ENCODE measurements at places on chromosomes 1 and 21. TPM values are rescaled to one million over a fixed set of nuclear protein-coding genes. Genes with fewer than 3 reads are reported as not detected.

DNA sequence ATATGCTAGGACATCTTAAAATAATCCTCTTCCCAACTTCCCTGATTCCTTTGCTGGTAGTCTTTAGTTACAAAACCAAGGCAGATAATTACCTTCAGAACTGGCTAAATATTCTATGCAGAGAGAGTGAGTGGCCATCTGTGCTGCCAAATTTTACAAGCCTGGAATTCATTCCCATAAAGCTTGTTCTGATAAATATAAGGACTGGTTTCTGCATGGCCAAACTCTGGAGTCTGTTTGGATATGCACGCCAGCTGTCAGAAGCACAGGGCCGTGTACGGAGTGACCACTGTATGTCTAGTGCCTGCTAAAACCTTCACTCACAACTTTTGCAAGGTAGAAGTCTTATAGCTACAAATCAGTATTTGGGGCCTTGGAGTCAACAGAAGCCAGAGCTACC, 66.5 kb upstream of the RAVER2 start:
- no peak for DNase-seq
- H3K27me3 ChIP-seq = no peaks in the 10 kb centered on the region
- no peak overlapping the region for H3K4me3 ChIP-seq
- no peaks in the 10 kb centered on the region for H3K36me3 ChIP-seq
- H3K4me1 ChIP-seq = no peaks in the 10 kb centered on the region

Gene ZNF670
- 4.4 TPM for total RNA-seq

Gene CA14
- total RNA-seq = not detected

DNA sequence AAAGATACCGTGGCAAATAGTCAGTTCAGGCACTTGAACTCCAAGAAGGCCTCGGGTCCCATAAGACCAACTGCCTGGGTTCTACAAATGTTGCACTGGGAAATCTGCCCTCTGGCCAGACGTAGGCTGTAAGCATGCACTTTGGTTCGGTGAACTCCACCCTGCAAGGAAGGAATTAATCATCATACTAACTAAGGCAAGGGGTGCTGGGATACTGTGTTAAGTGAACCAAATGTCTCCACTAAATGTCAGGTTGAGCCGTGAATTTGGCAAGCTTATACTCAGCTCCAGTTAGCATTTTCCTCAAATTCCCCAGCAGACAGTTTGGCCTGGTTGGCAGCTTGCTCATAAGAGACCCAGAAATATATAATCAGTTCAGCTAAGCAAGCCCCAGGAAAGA, 385.9 kb downstream of the GPATCH2 start:
- no peaks in the 10 kb centered on the region for H3K36me3 ChIP-seq
- no peaks in the 10 kb centered on the region for H3K27me3 ChIP-seq
- no peak overlapping the region for H3K27ac ChIP-seq
- no peak for DNase-seq
- H3K4me3 ChIP-seq = no peak overlapping the region

GRCh38 chr1:156112276-156113137, 2.0 kb upstream of the LMNA start:
- H3K4me1 ChIP-seq = peaks cover 22% of the 10 kb centered on the region
- no peak for DNase-seq
- H3K27ac ChIP-seq = no peak overlapping the region
- no peaks in the 10 kb centered on the region for H3K36me3 ChIP-seq
- peaks cover 4% of the 10 kb centered on the region for H3K27me3 ChIP-seq

DNA sequence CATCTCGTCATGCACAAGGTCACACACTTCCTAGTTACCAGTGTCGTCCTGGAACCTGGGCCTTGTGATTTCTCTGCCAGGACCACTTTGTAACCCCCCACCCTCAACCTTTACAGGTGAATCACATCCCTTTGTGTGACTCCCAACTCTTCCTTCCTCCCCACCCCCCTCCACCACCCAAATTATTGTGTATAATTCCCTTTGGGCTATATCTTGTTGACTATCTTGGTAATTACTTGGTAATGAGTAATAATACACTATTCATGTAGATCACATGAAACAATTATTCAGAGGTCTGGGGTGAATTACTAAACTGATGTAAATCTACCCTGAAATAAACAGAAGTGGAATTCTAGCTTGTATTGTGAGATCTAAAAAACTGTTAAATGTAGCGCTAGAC, 1.7 kb downstream of the KCNK1 start:
- H3K36me3 ChIP-seq = no peaks in the 10 kb centered on the region
- no peaks in the 10 kb centered on the region for H3K4me1 ChIP-seq
- no peaks in the 10 kb centered on the region for H3K27me3 ChIP-seq
- no peak for DNase-seq
- no peak overlapping the region for H3K27ac ChIP-seq
- no peak overlapping the region for H3K4me3 ChIP-seq
